Breast epithelium (tissue), 4 donors: ENCODE measurements at places on chromosomes 1 and 21. TPM values are rescaled to one million over a fixed set of nuclear protein-coding genes. Genes with fewer than 3 reads are reported as not detected.

Gene OR2L8
- total RNA-seq = not detected

DNA sequence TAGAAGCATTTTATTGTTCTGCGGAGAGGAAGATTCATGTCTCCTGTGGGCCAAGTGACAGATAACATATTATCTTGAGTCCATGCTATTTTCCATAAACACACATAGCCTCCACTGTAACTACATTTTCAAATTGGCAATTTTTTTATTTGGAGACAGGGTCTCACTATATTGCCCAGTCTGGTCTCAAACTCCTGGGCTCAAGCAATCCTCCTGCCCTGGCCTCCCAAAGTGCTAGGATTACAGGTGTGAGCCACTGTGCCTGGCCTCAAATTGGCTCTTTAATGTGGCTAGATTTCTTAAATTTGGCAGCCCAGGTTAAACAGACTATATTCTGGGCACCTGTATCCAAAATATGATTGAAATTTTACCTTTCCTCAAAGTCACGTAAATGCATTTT, 13.8 kb downstream of the NOS1AP start:
- DNase-seq = no peak
- H3K27ac ChIP-seq = no peak overlapping the region
- no peaks in the 10 kb centered on the region for H3K4me1 ChIP-seq
- H3K27me3 ChIP-seq = no peaks in the 10 kb centered on the region
- H3K36me3 ChIP-seq = no peaks in the 10 kb centered on the region
- H3K4me3 ChIP-seq = no peak overlapping the region

Gene TMEM269
- total RNA-seq = 0.59 TPM

DNA sequence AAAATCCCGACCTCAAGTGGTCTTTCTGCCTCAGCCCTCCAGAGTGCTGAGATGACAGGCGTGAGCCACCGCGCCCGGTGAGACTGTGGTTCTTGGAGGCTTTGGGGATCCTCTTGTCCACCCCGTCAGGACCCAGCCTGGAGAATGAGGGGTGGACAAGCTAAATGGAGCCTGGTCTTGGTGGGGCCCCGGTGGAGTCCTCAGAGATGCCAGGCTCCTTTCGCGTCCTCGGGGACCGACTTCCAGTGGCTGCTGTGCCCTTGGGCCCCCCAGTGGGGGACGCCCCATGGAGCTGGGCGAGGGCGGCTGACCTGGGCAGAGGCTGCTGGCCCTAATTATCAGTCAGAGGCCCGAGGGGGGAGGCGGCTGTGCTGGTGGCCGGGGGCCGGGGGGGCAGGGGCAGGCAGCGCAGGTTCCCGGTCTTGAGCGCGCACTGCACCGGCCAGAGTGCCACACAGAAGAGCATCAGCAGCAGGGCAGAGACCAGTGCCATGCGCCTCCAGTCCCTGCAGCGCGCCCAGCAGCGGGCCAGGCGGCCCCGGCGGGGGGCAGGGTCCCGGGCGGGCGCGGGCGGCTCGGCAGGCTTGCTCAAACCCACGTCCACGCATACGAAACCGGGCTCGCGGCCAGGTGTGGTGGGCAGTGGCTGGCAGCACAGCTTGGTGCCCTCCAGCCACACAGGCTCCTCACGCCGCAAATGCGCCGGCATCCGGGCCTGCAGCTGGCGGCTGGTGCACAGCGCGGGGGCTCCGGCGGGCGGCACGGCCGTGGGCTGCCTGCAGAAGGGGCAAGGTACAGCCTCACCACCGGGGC, 2.4 kb downstream of the RNF223 start:
- H3K4me1 ChIP-seq = no peaks in the 10 kb centered on the region
- no peaks in the 10 kb centered on the region for H3K36me3 ChIP-seq
- H3K4me3 ChIP-seq = no peak overlapping the region
- no peak overlapping the region for H3K27ac ChIP-seq
- peaks cover 7% of the 10 kb centered on the region for H3K27me3 ChIP-seq
- no peak for DNase-seq
